ENCODE measurements at places on chromosomes 7 and 10.

GRCh38 chr10:67818323-67818722 lies 19.7 kb downstream of the DNAJC12 start:
- H3K27ac ChIP-seq: no peak overlapping the region
- H3K4me1 ChIP-seq: no peaks in the 10 kb centered on the region
- H3K4me3 ChIP-seq: no peak overlapping the region
- no peaks in the 10 kb centered on the region for H3K36me3 ChIP-seq

DNA sequence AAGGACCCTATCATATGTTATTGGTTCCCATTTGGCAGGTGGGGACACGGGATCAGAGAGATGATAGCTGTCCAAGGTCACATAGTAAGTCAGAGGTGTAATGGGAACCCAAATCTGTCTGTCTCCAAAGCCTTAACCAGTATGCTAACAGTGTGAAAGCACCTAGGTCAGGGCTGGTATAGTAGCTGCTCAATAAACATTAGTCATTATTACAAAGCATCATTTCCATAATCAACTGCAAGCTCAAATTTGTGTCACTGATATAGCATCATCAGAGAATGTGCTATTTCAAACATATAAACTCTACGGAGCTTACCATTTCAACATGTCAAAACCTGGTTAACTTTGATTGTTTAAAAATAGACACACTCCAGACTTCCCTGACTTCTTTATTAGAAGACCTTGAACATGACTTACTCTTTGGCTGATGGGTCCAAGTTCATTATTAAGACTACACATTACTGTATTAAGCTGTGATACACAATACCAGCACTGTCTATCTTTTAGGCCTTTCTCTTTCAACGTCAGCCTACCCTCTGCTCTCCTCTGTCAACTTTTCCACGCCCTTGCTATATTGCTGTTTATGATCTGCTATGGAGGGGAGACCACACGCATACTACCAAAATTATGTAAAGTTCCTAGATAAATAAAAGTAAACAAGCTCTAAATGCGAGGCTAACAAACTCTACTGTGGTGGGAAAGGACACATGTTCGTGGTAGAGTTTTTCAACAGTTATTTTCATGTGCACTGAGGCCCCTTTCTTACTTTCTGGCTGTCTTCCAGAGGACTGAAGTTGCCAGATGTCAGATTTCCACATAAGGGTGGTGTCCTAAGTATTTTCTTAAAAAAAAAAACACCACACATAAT lies 33.6 kb downstream of the DNMBP start:
- DNase-seq: no peak
- no peak overlapping the region for H3K4me3 ChIP-seq
- no peak overlapping the region for H3K27ac ChIP-seq
- no peaks in the 10 kb centered on the region for H3K36me3 ChIP-seq

DNA sequence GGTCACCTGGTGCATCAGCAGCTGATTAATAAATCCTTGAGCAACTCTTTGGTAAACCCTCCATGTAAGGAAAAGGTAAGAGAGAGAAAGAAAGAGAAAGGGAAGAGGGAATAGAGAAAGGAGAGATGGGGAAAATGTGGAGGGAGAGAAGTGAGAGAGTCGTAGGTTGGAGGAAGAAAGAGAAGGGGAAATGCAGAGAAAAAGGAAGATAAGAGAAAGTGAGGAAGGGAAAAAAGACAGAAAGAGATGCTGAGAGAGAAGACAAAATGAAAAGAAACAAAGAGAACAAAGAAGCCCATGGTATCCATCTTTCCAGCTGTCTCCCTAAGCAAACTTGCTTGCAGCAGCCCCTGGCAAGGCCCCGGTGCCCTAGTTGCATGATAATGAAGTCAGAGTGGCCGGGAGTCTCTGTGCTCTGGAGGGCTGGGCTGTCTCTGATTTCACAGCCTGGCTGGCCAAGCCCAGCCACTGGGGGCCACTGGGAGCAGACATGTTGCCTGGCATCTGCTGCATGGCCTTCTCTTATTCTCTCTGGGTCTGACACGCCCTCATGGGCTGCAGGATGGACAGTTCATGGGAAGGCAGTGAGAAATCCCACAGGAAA lies 48.4 kb downstream of the PRR15 start:
- no peaks in the 10 kb centered on the region for H3K4me1 ChIP-seq
- DNase-seq: no peak
- H3K36me3 ChIP-seq: no peaks in the 10 kb centered on the region
- no peaks in the 10 kb centered on the region for H3K27me3 ChIP-seq
- H3K27ac ChIP-seq: no peak overlapping the region

DNA sequence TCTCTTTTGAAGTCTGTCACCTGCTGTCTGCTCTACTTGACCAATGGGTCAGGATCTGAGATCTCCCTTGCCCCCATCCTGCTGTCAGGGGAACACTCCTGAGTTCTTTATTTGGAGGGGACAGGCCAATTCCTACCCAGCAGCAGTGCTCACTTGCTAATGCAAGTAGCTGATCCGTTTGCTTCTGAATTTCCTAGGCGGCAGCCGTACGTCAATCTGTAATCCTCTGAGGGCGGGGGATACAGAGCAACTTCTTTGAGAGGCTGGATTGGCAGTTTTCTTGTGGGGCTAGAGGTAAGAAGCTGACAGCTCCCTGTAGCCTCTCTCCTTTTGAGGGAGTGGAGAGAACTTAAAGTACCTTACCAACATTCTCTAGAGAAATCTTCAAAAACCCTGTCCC lies 36.6 kb downstream of the TYW1 start:
- no peaks in the 10 kb centered on the region for H3K4me1 ChIP-seq
- no peak overlapping the region for H3K4me3 ChIP-seq
- DNase-seq: no peak
- H3K27ac ChIP-seq: no peak overlapping the region

DNA sequence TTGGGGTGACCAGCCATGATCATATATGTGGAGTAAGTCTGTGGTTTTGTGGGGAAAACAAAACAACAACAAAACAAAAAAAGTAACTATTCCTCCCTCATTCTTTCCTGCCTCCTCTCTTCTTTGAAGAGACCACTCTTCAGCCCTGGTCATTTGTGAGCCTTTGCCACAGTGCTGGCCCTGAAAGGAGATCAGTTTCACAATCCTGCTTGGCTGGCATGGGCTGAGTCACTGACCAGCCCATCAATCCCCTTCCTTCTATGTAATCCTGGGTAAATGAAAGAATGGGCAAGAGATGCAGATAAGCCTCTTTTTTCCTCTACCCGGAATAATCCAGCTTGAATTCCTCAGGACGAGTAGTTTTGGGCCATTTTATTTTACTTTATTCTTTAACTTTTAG lies 13.6 kb downstream of the CSTF2T start:
- no peaks in the 10 kb centered on the region for H3K4me1 ChIP-seq
- no peaks in the 10 kb centered on the region for H3K27me3 ChIP-seq
- no peak overlapping the region for H3K27ac ChIP-seq
- no peak for DNase-seq
- no peak overlapping the region for H3K4me3 ChIP-seq

DNA sequence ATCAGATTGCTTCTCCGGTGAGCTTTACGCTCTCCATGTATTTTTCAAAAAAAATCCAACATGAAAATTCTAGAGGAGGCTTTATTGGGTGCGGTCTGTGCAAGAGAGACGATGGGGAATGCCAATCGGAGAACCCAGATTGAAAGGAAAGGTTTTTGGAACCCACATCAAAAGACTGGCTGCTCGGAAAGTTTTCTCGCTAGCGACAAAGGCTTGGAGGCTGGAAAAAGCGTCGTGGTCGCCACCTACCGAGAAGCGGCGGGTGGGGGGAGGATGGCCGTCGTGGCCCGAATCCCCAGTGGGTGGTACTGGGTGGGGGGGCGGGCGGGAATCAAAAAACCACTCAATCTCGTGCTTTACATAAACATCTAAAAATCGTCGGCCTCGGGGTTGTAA lies 1.1 kb upstream of the GTF2I start:
- no peaks in the 10 kb centered on the region for H3K27me3 ChIP-seq
- peaks cover 7% of the 10 kb centered on the region for H3K36me3 ChIP-seq
- peak overlapping the region; percentile 94 for H3K4me3 ChIP-seq
- peaks cover 42% of the 10 kb centered on the region for H3K4me1 ChIP-seq

DNA sequence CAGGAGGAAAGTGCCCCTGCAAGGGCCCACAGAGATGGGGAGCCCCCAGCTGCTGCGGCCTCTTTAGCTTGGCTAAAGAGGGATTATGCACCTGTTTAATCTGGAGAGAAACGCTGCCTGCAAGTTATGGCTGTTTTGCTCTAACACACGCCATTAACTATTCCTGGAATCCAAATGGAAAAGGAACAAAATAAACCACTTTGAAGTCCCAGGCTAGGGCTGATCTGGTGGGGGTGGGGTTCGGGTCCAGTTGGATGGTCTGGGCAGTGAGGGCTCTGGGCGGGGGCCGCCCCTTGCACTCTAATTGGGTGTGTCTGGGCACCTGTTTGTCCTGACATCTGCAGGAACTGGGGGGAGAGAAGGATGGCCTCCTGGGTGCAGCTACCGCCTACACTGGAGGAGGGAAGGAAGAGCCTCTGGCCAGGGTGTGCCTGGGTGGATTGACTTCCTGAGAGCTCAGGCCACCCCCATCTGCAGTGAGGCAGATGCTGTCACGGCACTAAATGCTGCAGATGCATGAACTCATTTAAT lies 300.6 kb downstream of the ZEB1 start:
- H3K36me3 ChIP-seq: peaks cover 11% of the 10 kb centered on the region
- no peak overlapping the region for H3K4me3 ChIP-seq
- no peaks in the 10 kb centered on the region for H3K27me3 ChIP-seq
- no peak for DNase-seq
- peaks cover 26% of the 10 kb centered on the region for H3K4me1 ChIP-seq
